T-helper 1 cell treated with Interleukin-12 subunit alpha and Interleukin-12 subunit beta and Interleukin-4 antibody, amounts not matched to agents 30 ng/mL and 1 ng/mL, for 36 hours (primary cell): ENCODE measurements at places on chromosomes 13 and 19. TPM values are rescaled to one million over a fixed set of nuclear protein-coding genes. Genes with fewer than 3 reads are reported as not detected.

PSG3 gene
- total RNA-seq, result not detected in 2 replicates

KRTDAP gene
- total RNA-seq, result not detected in 2 replicates

CARD8 gene
- total RNA-seq, result 185 and 191 TPM in 2 replicates

LHFPL6 gene
- 1.2 and 1.6 TPM in 2 replicates for total RNA-seq

USHBP1 gene
- 0.22 and 0.80 TPM in 2 replicates for total RNA-seq

MISP3 gene
- total RNA-seq, result 1.5 and 1.8 TPM in 2 replicates

HS6ST3 gene
- not detected in 2 replicates for total RNA-seq

PCDH9 gene
- total RNA-seq, result 0.07 and 0.10 TPM in 2 replicates

GPR18 gene
- 10.6 and 11.4 TPM in 2 replicates for total RNA-seq

DACT3 gene
- 1.6 and 1.9 TPM in 2 replicates for total RNA-seq

C1QTNF9 gene
- total RNA-seq, result not detected in 2 replicates

RASIP1 gene
- total RNA-seq, result 0.10 and 0.15 TPM in 2 replicates

ALKBH6 gene
- 49.1 and 52.2 TPM in 2 replicates for total RNA-seq

TMEM86B gene
- total RNA-seq, result 11.2 and 12.6 TPM in 2 replicates
